ENCODE measurements at places on chromosomes 2 and 18.

GRCh38 chr2:71530641-71531332 lies 77.4 kb downstream of the DYSF start:
- DNase-seq, result no peak

DNA sequence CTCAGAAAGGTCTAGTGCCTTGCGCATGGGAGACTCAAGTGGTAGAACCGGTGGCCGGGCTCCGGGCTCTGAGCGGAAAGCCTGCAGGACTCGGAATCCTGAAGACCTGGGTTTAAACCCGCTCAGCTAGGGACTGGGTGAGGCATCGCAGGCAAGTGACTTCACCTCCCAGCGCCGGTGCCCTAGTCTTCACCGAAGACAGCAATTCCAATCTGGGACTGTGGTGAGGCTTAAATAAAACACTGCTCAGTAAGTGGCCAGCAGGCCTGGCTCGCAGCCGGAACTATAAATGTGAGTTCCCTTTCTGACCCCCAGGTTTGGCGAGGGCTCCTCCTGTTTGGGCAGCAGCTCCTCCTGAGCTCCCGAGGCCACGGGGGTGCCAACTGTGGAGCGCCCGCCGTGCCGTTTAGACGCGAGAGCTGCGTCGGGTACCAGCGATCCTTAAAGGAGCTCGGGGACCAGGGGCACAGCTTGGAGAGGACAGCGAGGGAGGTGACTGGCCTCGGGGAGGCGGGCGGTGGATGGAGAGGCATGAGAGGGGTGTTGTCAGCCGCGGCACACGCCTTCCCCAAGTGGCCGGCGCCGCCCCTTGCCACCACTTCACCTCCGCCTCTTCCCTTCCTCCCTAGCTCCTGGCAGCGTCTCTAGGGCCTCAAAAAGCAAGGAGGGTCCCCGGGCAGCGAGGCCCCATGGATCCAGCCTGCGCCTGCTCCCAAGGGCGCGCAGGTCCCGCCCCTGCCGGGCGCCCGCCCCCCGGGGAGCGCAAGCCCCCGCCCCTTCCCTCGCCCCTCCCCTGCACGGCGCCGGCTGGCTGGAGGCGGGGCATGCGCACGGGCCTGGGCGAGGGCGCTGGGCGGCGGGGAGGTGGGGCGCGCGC lies 757 bp upstream of the MTCL1 start:
- peak; percentile 75 for DNase-seq

DNA sequence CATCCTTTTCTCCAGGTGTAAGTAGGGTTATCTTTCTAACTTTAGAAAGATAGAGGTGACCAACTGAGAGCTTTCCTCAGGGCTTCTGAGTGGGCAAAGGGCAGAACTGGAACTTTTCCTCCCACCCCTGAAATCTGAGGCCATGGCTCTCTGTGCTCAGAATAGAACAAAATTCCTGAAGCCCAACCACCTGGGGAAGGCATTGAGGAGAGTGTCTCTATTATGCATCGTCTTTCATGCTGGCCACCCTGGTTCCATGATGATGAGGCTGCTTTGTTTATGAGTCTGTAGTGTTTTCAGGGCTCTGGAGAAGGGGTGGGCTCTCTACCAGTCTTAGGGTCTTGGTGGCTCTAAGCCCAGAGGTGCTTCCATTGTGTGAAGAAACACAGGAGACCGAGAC lies 30.7 kb upstream of the IL1R1 start:
- DNase-seq, result no peak

- DNase-seq, result no peak
These were observed 337.1 kb upstream of the MAP2 start for GRCh38 chr2:209086761-209087160.

- DNase-seq, result no peak
These were observed 9.2 kb upstream of the TMEM247 start for GRCh38 chr2:46470114-46470628.
